Activated CD8-positive, alpha-beta memory T cell treated with anti-CD3 and anti-CD28 coated beads for 36 hours (primary cell): ENCODE measurements at places on chromosomes 5 and 9. TPM values are rescaled to one million over a fixed set of nuclear protein-coding genes. Genes with fewer than 3 reads are reported as not detected.

SLC6A18 gene
- not detected for total RNA-seq

ENC1 gene
- total RNA-seq, result 0.46 TPM

ZNF483 gene
- 2.1 TPM for total RNA-seq

SPATA31E1 gene
- not detected for total RNA-seq

GSN gene
- 1.6 TPM for total RNA-seq

FOXD4L5 gene
- total RNA-seq, result 0.17 TPM

ALDOB gene
- total RNA-seq, result not detected

TNFSF8 gene
- 45.3 TPM for total RNA-seq

CDO1 gene
- total RNA-seq, result 0.29 TPM

EIF4E1B gene
- total RNA-seq, result not detected

FGF10 gene
- total RNA-seq, result not detected

CLINT1 gene
- 76.2 TPM for total RNA-seq

TAF11L5 gene
- not detected for total RNA-seq

FAXDC2 gene
- not detected for total RNA-seq

ELOVL7 gene
- total RNA-seq, result 0.04 TPM

OBP2B gene
- not detected for total RNA-seq

TXNDC15 gene
- total RNA-seq, result 33.7 TPM

PSMB7 gene
- 206 TPM for total RNA-seq

UGT3A1 gene
- total RNA-seq, result not detected

IFNA10 gene
- not detected for total RNA-seq
